ENCODE measurements at places on chromosomes 4 and X.

DNA sequence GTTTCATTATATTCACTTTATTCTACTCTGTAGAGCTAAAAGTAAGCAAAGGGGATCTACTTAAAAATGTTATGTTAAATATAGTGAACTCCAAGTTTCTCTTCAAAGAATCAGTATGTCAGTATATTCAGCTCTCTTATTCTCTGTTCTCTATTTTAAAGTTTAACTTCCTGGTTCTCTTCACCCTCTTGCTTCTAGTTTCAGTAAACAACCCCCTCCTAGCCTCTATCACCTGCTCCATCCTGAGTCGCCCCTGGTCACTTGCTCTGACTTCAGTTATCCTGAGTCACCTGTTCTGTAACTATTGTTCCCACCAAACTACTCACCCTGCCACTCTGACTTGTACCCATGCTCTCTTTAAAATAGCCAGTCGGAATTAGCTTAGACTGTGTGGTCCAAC is 180.9 kb upstream of the AADAT start:
- DNase-seq, result no peak

DNA sequence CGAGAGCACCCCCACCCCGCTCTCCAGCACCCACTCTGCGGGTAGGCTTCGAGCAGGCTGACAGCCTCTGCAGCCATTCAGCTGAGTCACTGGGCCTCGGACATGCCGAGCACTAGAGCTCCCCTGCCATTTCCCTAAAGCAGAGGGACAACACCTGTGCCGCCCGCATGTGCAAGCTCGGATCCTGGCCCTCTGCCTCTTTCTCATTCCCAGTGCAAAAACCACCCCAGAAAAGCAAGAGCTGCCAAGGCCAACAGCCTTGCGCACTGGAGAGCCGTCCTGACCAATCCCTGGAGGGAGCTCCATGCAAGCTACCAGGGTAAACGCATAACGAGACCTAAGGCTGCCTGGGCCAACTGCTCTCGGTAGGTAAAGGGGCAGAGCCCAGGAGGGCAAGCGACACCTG is 5.3 kb downstream of the HCFC1 start:
- DNase-seq, result no peak

- DNase-seq, result no peak
Observed at GRCh38 chr4:152680988-152681603, 1.3 kb upstream of the TMEM154 start.

DNA sequence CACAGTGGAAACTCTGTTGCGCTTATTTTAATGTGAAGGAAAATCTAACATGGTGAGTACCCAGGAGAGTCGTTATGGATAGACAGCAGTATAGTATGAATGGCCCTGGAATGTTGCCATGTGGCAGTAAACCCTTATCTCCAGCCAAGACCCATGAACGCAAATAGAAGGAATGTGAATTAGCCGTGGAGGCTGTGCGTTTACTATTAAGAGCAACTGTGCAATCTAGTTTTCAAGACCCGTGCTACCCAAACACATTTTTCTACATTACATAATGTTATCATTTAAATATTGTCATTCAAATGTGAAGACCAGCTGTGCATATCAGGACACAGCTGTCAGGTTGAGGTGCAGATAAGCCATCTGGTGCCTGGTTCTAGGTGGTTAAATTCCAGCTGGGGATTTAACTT is 13.3 kb upstream of the AGA start:
- no peak for DNase-seq

DNA sequence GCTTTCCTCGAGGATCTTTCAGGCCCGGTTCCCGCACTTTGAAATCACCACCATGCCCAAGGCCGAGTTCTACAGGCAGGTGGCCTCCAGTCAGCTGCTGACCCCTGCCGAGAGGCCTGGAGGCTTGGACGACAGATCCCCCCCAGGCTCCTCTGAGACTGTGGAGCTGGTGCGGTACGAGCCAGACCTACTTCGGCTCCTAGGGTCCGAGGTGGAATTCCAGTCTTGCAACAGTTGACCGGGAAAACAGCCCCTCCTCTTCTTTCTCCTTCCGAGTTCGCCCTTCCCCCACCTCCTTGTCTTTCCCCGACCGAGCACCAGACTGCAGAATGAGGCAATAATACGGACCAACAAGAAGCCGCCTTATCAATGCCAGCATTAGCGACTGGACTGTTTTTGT is 54.4 kb downstream of the ELF4 start:
- no peak for DNase-seq

GRCh38 chr4:2412885-2413716 is 5.3 kb downstream of the ZFYVE28 start:
- peak; percentile 89 for DNase-seq

DNA sequence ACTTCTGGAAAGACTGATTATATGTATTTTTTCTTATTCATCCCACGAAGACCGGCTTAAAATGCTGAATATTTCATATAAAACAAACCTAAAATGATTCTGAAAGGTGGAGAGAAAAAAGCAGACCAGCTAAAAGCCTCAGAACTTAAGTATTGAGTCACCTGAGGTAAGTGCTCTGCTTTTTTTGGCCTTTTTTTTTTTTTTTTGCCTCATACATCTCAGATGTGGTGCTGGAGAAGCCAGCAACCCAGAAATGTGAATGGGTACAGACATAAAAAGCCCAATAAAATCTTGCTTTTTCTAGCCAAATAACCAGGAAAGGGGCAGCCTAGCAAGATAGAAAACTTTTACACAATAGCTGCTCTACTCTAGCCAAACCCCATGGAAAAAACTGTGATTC is 57.0 kb downstream of the RLIM start:
- DNase-seq, result no peak
